Spleen (tissue), 13 donors: ENCODE measurements at places on chromosomes 12 and 14. TPM values are rescaled to one million over a fixed set of nuclear protein-coding genes. Genes with fewer than 3 reads are reported as not detected.

TRHDE gene
- total RNA-seq = 32.7 TPM

RTL1 gene
- total RNA-seq = not detected

PLA2G1B gene
- 1.4 TPM for total RNA-seq

- DNase-seq = no peak
Measured at GRCh38 chr12:68612202-68612601, 1.5 kb downstream of the RAP1B start.

DNA sequence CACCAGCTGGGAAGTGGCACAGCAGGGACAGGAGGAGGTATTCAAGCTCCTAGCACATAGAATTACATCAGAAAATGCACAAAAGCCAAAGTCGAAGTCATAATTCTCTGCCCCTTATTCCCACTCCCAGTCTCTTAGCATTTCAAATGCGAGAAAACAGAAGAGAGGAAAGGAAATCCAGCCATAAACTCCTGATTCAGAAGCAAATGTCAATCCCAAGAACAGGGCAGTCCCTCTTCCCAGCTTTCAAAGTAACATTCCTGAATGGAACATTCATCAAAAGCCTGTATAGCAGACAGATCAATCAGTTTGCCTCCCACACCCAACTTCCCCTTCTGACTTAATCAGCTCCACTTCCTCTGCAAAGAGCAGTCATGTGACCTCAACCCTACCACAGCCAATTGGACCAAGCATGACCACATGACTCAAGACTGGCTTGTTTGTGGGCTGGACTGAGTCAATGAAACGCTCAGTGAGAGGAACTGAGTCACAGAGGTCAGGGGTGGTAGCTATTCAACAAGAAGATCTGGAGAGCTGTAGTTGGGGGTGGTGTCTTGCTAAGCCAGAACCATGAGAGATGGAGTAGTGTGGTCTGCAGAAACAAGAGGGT is 41.4 kb upstream of the TUNAR start:
- no peak for DNase-seq

DNA sequence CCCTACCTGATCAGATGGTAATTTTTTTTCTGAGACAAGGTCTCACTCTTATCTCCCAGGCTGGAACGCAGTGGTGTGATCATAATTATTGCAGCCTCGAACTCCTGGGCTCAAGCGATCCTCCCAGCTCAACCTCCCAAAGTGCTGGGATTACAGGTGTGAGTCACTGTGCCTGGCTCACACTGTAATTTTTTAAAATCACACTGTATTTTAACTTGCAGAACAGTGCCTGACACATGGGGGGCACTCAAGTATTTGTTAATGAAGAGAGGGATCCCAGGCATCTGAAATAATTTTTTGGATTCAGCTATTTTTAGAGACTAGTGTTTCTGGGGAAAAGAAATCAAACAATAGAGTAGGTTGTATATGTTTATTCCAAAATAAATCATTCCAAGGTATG is 21.7 kb downstream of the LIMA1 start:
- no peak for DNase-seq

DNA sequence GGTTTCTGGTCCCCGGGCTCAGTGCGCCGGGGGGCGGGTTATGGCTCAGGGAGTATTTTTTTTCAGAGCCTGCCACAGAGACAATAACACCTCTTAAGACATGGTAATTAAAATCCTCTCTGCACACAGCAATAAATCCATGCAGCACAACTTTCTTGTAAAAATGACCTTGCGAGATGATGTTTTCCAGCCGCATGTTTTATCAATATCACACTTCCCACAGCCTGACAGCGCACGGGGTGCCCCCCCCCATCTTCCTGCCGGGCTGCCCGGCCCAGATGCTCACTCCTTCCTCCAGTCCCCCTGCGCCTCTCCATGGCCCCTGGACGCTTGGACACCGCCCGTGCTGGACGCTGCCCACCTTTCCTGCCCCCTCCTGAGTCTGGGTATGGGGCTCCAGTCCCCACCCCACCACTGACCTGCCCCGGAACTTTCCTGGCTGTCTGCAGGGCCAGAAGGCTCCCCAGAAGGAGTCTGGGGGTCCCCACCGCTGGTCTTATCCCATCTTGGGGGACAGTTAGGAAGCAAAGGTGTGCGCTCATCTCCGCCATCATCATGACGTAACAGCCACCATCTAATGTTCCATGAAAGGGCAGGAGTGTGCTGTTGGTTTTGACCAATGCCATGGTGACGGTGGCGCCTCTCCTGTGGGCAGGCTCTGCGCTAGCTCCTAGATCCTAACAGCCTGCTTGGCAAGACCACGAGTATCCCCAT is 182.9 kb downstream of the KIF26A start:
- peak; percentile 71 for DNase-seq

- no peak for DNase-seq
Measured at GRCh38 chr14:33610121-33610520, 340.8 kb downstream of the EGLN3 start.

ASIC1 gene
- total RNA-seq = 1.3 TPM

DNA sequence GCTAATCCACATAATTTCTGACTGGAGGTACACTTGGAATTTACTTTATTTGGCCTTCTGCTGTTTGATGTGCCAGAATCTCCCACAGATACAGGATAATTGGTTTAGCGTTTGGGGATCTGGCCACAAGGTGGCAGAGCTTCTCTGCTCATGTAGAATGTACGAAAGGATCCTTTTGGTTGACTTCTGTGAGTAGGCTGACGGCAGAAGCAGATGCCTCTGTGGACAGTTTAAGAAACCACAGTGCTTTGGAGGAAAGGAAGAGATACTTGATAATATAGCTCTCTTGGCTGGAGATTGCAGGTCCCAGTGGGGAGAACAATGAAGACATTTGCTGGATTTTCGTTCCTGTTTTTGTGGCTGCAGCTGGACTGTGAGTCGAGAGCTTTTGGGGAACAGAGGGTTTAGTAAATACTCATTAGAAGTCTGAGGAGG is 75.3 kb upstream of the OR4E1 start:
- DNase-seq = no peak

GRCh38 chr12:2052826-2053678 is at the start of gene CACNA1C:
CACNA1C (plus strand) TSS chr12:2052987; CDS start chr12:2053563, 576 bp downstream.
- peak; percentile 82 for DNase-seq

DNA sequence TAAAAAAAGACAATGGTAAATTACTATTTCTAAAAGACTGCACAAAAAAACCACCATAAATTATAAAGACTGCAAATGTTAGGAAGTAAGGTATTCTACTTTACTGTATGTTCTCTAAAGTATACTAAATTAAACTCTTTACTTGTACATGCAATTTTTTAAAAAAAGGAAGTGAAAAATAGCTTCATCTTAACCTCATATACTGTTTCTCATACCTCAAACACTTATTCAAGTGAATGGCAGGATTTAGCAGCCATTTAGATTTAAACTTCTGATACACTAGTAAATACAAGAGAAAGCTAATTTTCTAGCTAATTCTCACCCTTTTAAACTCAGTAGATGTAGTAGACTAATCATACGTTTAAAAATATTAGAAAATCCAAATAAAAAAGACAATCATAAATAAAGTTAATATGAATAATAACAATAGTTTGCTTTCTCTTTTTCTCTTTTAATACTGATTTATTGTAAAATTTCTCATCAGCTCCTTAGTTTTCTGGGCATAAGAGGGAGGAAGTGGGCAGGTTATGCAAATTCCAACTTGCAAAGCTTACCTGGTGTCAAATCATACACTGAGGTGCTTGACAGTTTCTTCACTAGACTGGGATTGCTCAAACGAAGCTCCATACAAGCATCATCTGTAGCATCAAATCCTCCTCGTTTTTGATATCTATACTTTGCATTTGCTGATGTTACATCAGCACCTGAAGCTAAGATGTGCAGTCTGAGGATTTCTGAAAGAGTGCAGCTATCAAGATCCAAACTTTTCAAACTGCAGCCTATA is 71.0 kb upstream of the CFL2 start:
- DNase-seq = no peak

DNA sequence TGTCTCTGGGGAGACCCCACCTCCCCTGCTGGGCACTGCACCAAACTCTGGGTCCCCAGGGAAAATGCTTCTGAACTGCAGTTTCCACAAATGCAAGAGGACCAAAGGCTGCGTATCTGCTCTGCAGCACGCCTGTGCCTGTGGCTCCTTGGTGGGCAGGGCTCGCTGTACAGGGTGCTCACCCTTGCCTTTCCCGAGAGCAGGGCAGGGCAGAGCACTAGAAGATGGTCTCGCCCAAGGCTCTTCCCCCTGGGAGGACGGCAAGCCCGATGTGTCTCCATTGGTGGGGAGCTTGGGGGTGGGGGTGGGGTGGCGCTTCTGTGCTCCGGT is 175.3 kb upstream of the RTL1 start:
- DNase-seq = peak; percentile 51

- no peak for DNase-seq
Measured at GRCh38 chr12:5864301-5864700, 80.8 kb downstream of the ANO2 start.

GRCh38 chr12:83052890-83053541 is 366.3 kb downstream of the TMTC2 start:
- no peak for DNase-seq

- no peak for DNase-seq
Measured at GRCh38 chr12:62164036-62164435, 96.2 kb upstream of the USP15 start.

DNA sequence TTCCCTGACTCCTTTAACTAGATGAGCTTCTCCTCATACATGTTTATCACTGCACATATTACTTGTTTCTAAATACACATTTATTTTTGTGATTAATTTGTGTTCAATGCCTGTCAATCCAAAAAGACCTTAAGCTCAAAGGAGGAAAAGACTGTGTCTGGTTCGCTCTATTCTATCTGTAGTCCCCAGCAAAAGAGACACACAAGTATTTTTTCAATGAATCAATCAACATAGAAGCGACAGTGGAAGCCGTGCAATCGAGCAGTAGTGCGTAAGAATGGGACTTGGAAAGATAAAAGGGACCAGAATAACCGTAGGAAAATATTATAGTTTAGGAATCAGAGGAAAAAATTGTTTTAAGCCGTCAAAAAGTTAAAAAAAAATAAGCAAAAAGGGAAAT is 951 bp downstream of the WDHD1 start:
- no peak for DNase-seq

DERA gene
- total RNA-seq = 21.5 TPM

DNA sequence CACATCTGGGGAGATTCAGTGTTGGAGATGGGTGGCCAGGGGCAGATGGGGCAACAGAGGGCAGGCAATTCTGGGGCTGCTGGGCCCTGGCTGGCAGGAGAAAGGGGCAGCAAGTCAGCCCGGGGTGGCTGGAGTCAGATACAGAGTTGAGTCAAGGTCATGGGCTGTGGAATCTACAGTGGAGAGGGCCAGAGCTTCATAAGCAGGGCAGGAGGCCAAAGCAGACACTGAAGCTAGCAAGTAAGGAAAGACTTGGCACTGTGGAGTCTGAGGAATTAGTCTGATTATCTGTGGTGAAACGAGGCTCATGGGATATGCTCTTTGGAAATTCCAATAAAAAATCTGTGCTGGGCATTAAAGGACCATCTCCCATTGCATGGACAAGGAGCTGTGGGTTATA is 95.5 kb downstream of the TMX1 start:
- no peak for DNase-seq

GRCh38 chr12:104737791-104738301 is 220.2 kb downstream of the SLC41A2 start:
- no peak for DNase-seq

- no peak for DNase-seq
Measured at GRCh38 chr14:60622917-60623257, 26.4 kb downstream of the SIX1 start.

RTN1 gene
- 42.3 TPM for total RNA-seq

- no peak for DNase-seq
Measured at GRCh38 chr12:75289753-75290152, 40.4 kb downstream of the CAPS2 start.

KRT3 gene
- not detected for total RNA-seq

ULK1 gene
- total RNA-seq = 42.8 TPM

- no peak for DNase-seq
Measured at GRCh38 chr12:51181558-51181957, 8.6 kb upstream of the TFCP2 start.

DNA sequence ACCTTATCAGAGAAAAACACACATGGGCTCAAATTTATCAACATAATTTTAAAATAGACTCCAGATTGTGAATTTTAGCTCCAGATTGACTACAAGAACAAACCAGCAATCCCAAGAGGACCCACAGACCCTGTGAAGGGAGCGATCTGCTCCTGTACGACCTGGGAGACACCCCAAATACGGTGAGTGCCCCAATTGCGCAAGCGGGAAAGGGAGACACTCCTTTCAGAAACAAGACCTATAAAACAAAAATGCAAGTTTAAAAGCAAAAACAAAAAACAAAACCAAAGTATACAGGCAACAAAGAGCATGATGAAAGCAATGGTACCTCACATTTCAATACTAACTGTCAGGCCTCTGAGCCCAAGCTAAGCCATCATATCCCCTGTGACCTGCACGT is 32.1 kb downstream of the DNAI7 start:
- DNase-seq = no peak

NRXN3 gene
- 2.2 TPM for total RNA-seq

- DNase-seq = no peak
Measured at GRCh38 chr14:23644919-23645336, 8.8 kb downstream of the DHRS2 start.

DNA sequence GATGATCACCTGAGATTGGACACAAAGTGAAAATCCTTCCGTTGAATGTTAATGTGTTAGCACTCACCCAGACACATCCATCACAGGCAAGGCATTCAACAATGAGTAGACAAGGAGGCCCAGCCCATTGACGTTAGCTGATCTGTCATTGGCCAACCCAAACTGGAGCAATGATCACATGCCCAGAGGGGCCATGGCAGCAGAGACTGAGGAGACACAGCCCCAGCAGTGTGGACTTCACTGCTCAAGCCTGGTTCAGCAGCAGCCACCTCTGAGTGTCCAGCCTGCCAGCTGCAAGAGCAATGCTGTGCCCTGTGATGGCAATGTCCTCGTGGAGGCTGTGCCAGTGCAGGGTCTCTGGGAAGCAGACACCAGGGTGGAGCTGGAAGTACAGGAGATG is 622.2 kb downstream of the AACS start:
- no peak for DNase-seq

DNA sequence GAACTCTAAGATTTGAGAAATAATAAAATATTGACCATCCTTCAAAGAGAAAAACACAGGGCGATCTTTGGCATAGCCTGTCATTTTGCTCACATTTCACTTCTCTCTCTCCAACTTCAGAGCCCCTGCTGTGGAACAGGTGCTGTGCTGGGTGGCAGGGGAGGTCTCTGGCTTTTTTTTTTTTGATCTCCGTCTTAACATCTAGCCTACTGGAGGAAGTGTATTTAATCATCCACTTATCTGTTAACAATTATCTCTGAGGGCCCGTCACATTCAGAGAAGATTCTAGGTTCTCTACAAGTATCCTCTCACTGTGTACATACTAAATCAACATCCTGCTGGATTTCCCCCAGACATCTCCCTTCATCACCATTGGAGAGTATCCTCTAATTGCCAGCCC is 34.1 kb downstream of the CHST11 start:
- no peak for DNase-seq

GRCh38 chr14:65431951-65432350 is 19.4 kb downstream of the FUT8 start:
- no peak for DNase-seq

GRCh38 chr14:59120921-59121320 is 67.5 kb upstream of the DAAM1 start:
- DNase-seq = no peak

TNFAIP2 gene
- 297 TPM for total RNA-seq

GRCh38 chr12:110600254-110600653 is 13.7 kb upstream of the TCTN1 start:
- no peak for DNase-seq
